DMS79 treated with DMSO at 0.1 percent for 48 hours (cell line): ENCODE measurements at places on chromosomes 5 and 9.

DNA sequence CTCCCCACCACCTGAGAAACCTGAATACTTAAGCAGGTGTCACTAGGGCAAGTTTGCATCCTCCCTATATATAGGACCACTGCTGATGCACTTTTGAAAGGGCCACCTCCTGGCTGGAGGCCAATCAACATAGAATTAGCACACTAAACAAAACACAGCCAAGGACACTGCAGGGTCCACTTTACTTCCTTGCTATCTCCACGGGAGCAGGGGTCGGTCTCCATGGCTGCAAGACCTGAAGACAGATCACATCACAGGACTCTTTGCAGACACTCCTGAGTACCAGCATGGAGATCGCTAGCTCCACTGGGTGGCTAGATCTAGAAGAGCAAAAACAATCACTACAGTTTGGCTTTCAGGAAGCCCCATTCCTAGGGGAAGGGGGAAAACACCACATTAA is 72.3 kb downstream of the C9orf153 start:
- DNase-seq: no peak

- DNase-seq: no peak
Observed at GRCh38 chr9:127874301-127875221, 2.9 kb downstream of the AK1 start.

- no peak for DNase-seq
Observed at GRCh38 chr9:38380230-38380871, 12.2 kb upstream of the ALDH1B1 start.

DNA sequence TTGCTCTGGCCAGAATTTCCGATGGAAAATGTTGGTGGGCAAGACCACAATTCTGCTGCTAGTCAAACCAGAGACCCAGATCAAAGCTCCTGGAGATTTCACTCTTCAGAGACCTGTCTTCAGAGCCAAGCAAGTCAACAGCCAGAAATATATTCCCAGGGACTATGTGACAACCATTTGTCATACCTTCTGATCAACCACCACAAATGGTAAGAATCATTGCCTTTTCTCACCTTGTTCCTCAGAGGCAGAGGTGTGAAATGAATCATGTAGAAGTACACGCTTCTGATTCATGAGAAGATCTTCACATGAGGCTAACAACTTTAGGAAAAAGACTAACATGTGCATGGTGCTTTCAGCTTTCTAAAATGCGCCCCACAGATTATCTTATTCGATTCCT is 53.5 kb downstream of the SUSD1 start:
- DNase-seq: no peak

DNA sequence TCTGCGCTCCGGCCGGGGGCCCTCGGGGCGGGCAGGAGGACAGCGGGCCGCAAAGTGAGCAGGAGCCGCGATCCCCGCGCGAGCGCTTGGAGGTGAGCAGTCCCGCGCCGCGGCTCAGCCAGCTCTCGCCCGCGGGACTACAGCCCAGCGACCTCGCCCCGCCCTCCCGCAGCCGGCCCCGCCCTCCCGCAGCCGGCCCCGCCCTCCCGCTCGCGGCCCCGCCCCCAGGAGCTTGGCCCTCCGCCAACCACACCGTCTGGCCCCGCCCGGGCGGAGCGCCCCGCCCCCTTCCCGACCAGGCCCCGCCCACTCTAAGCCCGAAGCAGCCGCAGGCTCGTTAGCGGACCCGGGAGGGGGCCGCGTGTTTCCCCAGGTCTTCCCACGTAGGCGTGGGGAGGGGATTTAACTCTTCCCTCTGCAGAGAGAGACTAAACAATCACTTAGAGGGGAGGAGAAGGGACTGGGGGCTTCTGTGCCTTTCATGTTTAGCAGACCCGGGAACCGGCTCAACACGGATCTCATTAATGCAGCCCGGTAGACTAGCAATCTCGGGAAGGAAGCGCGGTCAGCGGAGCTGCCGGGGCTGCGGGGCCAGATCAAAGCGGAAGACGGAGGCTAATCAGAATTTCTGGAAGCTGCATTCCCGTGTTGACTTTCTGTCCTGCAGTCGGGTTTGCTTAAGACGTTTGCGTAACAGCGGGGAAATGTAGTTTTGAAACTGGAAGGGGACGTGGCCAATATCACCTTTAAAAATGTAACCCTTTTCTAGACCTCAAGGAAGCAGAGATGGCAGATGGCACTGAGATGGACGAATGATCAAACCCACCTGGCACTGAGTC is at the start of gene MYO10:
TSS of gene MYO10 (minus strand) at position 139 of the 839 bp plus-strand sequence. CDS start 480 bp downstream, outside the sequence.
- peak; percentile 38 for DNase-seq

DNA sequence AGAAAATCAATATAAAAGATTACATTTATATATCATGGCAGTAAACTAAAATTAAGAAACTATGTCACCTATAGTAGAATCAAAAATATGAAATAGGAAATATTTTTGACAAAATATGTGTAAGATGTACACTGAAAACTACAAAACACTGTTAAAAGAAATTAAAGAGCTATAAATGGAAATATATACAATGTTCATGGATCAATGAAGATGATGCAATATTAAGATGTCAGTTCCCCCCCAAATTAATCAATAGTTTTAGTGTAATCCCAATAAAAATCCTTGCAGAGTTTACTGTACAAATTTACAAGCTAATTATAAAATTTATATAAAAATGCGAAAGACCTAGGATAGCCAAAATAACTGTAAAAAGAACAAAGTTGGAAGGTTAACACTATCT is 173.0 kb upstream of the ADRA1B start:
- no peak for DNase-seq

- no peak for DNase-seq
Observed at GRCh38 chr5:65809817-65810531, 88.0 kb downstream of the NLN start.

DNA sequence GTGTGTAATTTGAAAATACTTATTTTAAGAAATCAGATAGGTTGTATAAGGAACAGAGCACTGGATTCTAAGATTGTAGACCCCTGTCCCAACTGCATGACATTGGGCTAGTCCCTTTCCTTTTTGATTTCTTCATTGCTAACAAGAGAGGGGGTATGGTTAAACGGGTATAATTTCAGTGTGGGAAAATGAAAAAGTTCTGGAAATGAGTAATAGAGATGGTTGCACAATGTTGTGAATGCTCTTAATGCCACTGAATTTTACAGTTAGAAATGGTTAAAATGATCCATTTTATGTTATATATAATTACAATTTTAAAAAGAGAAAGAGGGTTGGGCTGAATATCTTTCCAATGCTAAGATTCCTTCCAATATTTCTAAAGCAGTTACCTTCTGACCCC is 103.3 kb upstream of the LHFPL2 start:
- no peak for DNase-seq

DNA sequence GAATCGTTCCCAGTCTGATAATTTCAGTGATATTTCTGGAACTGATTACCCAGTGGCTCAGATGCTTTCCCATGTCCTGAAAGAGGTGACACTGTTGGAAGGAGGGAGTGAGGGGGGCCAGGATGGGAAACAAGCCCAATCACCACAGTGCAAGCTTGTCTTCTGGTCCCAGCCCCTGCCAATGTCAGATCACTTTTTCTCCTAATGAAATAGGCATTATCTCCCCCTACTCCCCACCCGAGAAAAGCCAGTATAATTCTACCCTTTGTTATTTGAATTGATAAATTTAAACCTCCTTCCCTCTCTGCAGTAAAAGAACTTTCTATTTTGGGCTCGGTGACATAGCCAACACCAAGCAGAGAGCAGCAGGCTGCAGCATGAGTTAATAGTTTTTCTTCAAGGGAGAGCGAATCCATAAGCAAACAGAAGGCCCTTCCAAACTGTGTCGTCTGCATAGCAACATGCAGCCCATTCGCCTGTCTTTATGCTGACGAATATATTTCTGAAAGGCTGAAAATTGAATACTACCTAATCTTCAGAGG is 14.6 kb upstream of the PPP2CA start:
- no peak for DNase-seq

DNA sequence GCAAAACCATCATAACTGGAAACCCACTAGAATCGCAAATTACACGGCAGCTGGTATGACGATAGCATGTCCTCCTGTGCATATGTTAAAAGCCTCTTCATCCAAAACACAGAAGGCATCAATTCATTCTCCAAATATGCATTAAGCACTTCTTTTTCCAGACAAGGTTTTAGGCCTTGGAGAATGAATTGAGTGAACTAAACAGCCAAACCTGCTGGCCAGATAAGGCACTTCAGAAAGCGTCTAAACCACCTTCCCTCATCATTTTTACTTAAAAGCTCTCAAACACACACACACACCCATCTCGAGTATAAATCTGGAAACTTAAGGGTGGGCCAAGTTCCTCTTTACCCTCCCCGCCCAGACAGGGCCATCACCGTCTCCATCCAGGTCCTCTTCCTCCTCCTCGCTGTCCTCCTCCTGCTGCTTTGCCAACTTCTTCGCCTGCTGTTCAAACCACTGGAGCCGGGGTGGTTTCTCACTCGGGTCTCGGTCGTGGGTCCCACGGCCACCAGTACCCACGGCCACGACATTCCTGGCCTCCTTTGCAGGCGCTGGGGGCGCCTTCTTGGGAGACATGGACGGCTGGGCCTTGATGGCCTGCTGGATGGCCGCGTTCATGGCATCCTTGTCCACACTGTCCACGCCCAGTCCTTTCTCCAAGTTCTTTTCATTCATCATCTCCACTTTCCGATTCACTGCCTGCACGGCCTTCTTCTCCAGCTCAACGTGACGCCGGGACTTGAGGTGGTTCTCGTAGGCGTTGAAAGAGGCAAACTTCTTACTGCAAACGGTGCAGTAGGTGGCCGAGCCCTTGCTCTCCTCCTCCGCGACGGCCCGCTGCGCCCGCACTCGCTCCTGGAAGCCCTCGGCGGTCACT is 696 bp downstream of the ZNF622 start:
- no peak for DNase-seq

GRCh38 chr5:173760461-173761177 is 127.5 kb upstream of the CPEB4 start:
- DNase-seq: no peak
